Right lung (tissue), 10 donors: ENCODE measurements at places on chromosomes 3 and 15.

DNA sequence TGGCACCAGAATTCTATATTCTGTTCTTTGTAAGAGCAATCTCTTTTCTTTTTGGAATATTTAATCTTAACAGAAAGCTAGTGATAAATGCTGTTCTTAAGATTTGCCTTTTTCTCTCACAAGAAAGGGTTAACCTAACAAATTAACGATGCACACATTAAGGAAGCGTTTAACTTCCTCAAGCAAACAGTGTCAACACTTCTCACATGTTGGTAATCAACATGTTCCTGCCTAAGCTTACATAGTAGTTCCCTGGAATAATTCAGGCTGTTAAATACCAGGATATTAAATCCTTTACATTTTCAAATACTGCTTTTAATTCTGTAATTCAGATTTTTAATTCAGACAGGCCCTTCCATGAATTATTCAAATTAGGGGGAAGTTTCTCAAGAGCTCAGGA lies 67.4 kb upstream of the RPL35A start:
- DNase-seq = no peak

- no peak for DNase-seq
These were observed 9.2 kb downstream of the NFKBIZ start for GRCh38 chr3:101858464-101859030.

- no peak for DNase-seq
These were observed 8.3 kb upstream of the SLC9C1 start for GRCh38 chr3:112302150-112302830.

- no peak for DNase-seq
These were observed 78.6 kb downstream of the WDR49 start for GRCh38 chr3:167575000-167575600.

DNA sequence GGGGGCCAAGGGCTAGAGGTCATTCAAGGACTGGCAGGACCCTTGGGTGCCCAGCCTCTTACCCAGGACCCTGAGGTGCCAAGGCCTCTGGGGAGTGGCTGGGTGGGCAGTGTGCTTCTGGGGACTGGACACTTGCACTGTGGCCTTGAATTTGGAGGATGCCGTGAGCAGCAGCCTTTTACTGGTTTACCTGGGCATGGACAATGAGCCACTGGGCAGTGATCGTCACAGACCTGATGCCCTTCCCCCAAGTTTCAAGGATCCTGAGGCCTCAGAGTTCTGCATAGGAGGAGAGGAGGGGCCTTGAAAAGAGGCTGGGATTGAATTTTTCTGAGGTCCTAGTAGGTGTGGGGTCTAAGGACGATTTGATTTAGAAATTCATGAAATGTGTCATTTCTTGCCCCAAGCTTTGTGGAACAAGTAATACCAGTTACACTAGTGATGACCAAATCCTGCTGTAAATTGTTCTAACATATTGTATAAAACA lies 146.1 kb upstream of the TPM1 start:
- no peak for DNase-seq

GRCh38 chr3:16307832-16308531 lies 43.0 kb downstream of the OXNAD1 start:
- DNase-seq = no peak

- no peak for DNase-seq
These were observed 41.4 kb upstream of the SLC41A3 start for GRCh38 chr3:126125341-126125740.

GRCh38 chr3:127753898-127754410 lies 68.4 kb downstream of the MGLL start:
- no peak for DNase-seq

- no peak for DNase-seq
These were observed 198.4 kb downstream of the EBLN2 start for GRCh38 chr3:73259856-73260255.

GRCh38 chr3:39707314-39707909 lies 102.0 kb upstream of the MYRIP start:
- DNase-seq = peak; percentile 1

- peak; percentile 85 for DNase-seq
These were observed at the start of gene SATB1 for GRCh38 chr3:18424729-18425640. Gene SATB1 (minus strand): TSS chr3:18425339. CDS start chr3:18420967, 4,372 bp downstream.

GRCh38 chr3:186003610-186004009 lies 65.8 kb upstream of the TRA2B start:
- DNase-seq = no peak

- no peak for DNase-seq
These were observed 784 bp downstream of the TTLL3 start for GRCh38 chr3:9810846-9811245.

DNA sequence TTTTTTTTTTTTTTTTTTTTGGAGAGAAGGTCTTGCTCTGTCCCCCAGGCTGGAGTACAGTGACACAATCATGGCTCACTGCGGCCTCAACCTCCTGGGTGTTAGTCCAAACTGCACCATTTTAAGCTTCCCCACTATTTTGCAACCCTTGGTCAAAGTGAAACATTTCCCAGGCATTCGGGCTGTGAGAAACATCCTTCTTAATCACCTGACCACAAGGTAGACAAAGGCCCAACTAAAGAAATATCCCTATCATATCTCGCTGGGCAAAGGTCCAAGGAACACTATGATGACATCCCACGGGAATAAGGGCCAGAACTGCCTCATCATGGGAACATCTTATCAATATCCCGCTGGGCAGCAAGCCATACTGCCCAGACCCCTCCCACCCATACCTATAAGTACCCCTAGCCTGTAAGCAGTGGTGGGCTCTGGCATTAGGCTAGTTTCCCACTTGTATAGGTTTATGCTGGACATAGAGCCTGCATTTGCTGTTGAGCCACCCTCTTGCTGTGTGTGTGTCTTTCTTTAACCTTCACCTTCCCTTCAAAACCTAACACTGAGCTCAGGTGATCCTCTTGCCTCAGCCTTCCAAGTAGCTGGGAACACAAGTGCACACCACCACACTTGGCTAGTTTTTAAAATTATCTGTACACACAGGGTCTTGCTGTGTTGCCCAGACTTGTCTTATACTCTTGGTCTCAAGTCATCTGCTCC lies 95.2 kb downstream of the SEMA5B start:
- DNase-seq = no peak

- no peak for DNase-seq
These were observed 76.2 kb downstream of the TGFBR2 start for GRCh38 chr3:30682434-30683155.

- DNase-seq = no peak
These were observed 23.5 kb downstream of the KCNH8 start for GRCh38 chr3:19171794-19172193.

DNA sequence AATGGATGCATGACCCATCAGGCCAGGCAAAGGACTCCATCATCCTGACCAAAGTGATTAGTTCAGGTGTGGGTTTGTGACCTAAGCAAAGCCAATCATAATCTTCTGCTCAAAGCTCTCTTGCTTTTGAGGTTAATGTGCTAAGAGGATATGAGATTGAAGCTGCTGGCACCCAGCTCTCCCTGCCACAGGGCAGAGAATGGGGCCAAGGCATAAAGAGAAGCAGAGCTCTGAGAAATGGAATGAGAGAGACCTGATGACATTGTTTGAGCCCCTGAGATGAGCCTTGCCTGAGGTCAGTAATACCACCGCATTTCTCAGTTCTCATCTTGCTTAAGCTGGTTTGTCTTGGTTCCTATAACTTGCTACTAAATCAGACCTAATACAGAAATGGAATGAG lies 6.4 kb upstream of the PARP6 start:
- no peak for DNase-seq

DNA sequence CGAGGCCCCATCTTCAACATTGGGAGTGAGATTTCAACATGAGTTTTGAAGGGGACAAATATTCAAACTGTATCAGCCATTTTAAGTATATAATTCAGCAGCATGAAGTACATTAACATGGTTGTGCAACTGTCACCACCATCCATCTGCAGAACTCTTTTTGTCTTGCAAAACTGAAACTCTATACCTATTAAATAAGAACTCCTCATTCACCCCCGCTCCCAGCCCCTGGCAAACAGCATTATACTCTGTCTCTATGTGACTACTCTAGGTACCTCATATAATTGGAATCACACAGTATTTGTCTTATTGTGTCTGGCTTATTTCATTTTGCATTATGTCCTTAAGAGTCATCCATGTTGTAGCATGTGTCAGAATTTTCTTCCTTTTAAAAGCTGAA lies 110.1 kb downstream of the MAP2K5 start:
- DNase-seq = no peak

- no peak for DNase-seq
These were observed 35.0 kb downstream of the KBTBD8 start for GRCh38 chr3:67033079-67033478.

DNA sequence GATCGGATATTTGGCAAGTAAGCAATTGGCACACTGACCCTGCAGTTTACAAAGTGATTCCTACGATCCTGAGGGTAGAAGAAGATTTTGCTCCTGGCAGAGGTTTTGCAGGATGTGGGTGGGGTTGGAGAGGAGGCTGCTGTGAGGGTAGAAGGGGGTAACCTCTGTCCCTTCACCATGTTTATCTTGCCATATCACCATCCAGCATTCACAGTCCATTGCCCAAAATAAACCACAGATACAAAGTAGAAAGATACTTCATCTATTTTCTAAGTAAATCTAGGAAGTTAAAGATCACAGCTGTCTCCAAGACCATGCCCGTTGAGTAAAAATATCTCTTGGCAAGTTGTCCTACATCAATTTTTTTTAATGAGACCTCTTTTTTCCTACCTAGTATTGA lies 51.6 kb downstream of the LIPC start:
- DNase-seq = no peak

DNA sequence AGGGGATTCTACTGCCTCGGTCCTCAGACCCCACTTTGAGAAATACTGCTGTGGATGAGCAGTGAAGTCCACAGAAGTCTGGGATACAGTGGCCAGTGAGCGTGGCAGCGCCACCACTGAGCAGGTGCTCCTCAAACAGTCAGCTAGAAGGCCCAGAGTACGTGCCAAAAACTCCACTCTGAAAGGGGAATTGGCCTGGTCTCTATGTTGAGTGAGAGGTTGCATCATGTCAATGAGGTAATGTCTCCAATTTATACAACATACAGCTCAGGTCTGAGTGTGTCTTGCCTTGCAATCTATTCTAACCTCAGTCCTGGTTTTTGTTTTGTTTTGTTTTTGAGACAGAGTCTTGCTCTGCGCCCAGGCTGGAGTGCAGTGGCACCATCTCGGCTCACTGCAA lies 53.3 kb upstream of the ETV5 start:
- DNase-seq = no peak

DNA sequence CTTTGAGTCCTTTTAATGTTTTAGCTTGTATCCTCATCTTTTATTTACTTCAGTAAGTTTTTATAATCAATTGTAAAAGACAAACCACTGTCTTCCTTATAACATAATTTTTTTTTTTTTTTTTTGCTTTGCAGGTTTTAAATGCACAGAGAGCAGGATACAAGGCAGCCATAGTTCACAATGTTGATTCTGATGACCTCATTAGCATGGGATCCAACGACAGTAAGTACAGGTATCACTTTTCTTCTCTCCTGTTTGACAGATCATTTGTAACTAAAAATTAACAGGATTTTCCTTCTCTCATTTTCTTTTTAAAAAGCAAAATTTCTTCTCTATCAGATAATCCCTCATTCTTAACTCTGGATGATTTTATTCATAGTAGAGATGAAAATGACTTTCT lies 75.4 kb downstream of the PFN2 start:
- DNase-seq = no peak

DNA sequence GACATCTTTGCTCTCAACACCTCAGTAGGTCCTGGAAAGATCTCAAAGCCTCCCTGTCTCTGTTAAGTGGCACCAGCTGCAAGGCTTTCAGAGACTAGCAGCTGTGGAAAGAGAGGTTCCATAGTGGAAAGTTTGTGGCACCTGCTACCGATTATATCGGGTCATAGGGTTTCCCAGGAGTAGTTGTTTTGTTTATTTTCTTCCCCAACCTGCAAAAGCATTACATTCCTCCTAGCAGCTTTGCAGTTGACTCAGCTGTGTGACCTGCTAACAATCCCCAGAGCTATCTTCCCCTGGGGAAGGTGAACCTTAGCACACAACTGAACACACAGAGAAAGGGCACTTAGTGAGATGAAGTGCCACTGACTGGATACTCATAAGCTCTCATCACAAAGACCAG lies 598.9 kb upstream of the GRM7 start:
- no peak for DNase-seq

- no peak for DNase-seq
These were observed 582.8 kb upstream of the CCDC54 start for GRCh38 chr3:106794442-106794841.
